MV-4-11 (cell line): ENCODE measurements at places on chromosomes 6 and 20.

- no peak for DNase-seq
Measured at GRCh38 chr20:5096463-5096862, 23.3 kb downstream of the PCNA start.

DNA sequence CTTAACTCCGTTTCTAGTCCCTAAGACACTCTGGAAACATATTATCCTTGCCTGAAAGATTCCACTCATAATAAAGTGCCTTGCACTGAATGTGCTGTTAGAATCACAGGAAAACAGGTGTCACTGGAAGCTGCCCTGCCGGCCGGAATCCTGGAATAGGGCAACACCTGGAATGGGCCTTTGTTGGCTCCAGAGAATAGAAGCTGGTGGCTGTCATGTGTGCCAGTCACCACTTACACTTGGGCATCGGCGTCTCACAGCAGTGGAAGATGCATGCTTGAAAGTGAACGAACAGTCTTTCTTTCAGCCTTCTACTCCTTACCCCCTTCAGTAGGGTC, 90.8 kb upstream of the AFDN start:
- DNase-seq: no peak

- peak; percentile 66 for DNase-seq
Measured at GRCh38 chr20:20362774-20363433, 5.0 kb upstream of the INSM1 start.

- DNase-seq: no peak
Measured at GRCh38 chr6:1952740-1953360, 292.6 kb downstream of the GMDS start.

- no peak for DNase-seq
Measured at GRCh38 chr6:54835176-54835575, 11.4 kb upstream of the FAM83B start.

GRCh38 chr6:90294614-90294988, 2.0 kb downstream of the BACH2 start:
- no peak for DNase-seq

DNA sequence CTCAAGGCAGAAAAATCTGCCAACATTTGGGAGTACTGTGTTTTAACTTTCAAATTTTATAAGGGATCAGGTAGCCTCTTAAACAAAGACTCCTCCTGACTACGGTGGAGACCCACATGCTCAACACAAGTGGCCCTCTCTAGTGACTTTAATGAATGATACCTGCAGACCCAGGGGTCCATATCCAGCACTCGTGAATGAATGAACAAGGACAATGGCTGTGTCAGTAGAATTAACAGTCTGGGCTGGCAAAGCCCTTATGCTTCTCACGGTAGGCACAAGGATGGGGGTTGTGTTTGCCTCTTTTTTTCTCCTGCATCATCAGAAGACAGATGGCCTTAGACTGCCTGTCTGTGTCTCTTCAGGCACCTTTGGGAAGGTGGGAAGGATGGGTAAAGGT, 112.6 kb upstream of the TRAF3IP2 start:
- DNase-seq: no peak
